HepG2 (cell line): ENCODE measurements at places on chromosomes 3 and 15.
A peak's percentile ranks its signal among the peaks of the same experiment; 100 is the strongest.

DNA sequence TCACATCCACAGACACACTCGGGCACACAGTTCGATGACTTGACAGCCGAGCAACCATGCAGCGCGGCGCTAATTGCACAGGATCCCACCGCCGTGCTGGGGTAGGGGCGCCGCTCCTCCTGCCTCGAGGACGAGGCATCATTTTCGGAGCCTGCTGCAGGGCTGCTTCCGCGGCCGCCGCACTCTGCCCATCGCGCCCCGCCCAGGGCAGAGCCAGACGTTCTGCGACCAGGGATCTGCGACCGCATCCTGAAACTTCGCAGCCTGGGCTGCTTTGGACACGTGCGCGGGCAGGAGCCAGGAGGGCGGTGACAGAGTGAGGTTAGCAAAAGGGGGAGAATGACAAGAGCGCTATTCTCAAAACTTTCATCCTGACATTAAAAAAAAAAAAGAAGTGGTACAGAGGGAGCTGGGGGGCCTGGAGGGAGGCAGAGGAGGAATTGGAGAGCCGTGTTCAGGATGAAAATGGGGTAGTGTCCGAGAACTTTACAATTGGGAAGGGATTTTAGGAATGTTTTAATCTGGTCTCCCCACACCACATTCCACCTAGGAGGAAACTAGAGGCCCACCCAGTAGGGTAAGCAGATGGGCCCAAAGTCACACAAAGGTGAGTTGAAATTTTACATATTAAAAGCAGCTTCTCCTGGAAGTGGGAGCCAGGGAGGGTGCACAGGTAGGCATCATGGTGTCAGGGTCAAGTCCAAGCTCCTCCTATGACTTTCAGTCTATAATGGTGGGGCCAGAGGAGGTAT lies 15.9 kb downstream of the IGDCC3 start:
- DNase-seq: no peak

- DNase-seq: no peak
These were observed 203.0 kb downstream of the ABHD5 start for GRCh38 chr3:43893727-43894126.

DNA sequence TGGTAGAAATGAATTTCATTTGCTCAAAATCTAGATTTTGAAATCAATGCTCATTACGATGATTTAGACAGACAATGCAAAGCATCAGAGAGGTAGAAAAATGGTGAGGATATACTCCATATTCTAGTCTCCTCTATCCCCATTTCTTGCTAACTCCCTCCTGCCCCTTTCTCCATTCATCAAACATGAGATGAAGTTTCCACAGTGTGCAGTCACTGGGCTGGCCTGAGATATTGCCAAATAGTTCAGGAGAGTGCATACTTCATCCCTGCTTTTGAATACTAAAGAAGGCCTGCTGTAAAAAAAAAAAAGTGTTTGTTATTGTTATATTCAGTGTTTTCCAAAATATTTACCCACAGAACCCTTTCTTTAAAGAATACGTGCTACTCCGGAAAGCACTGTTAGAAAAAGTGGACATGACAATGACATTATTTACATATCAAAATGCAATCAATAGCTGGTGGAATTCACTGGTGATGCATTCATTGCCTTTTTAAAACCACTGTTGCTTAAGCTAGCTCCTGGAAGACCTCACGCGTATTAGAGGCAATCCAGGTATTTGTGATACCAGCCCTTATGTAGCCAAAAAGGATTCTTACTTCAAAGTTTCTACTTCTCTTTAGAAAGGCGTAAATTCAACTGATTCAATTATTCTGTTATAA lies 247.6 kb upstream of the SOX2 start:
- DNase-seq: no peak

- DNase-seq: no peak
These were observed 99.6 kb upstream of the PRR23E start for GRCh38 chr3:127093312-127093711.

DNA sequence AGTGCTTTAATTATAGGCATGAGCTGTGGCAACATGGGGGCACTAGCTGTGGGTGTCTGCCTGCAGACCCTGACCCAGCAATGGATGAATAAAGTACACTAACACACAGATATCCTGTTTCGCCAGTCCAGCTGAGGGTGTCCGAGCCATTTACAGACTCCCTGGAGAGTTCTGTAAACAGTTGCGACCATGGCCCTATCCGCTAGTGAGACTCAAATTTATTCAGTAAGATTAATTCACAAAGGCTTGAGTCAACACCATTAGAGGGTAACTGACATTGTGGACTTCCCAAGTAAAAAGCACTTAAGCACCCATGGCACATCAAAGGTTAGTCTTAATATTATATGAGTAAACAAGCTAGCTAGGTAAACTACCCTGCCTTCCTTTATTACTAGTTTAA lies 161.6 kb downstream of the TBL1XR1 start:
- DNase-seq: no peak

- DNase-seq: no peak
These were observed 17.8 kb upstream of the AKAP13 start for GRCh38 chr15:85362436-85363081.

DNA sequence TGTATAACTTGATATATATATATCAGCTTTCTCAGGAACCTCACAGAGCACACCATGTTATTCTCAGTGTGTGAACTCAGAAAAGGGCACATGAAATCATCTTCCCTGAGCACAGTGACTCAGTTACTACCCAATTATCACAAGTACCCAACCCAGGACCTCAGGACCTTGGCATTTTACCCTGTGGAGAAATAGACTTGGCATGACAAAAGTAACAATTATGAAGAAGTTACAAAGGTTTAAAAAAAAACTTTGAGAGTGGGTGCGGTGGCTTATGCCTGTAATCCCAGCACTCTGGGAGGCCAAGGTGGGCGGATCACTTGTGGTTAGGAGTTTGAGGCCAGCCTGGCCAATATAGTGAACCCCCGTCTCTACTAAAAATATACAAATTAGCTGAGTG lies 52.4 kb downstream of the ONECUT1 start:
- DNase-seq: no peak

- no peak for DNase-seq
These were observed 29.9 kb upstream of the CACNA2D2 start for GRCh38 chr3:50533316-50533715.

GRCh38 chr15:62739507-62739906 lies 303.0 kb upstream of the TPM1 start:
- DNase-seq: no peak

GRCh38 chr3:141644931-141645330 lies 93.2 kb upstream of the RNF7 start:
- DNase-seq: peak; percentile 67

- DNase-seq: no peak
These were observed 19.0 kb downstream of the PAK6 start for GRCh38 chr15:40257656-40258450.

DNA sequence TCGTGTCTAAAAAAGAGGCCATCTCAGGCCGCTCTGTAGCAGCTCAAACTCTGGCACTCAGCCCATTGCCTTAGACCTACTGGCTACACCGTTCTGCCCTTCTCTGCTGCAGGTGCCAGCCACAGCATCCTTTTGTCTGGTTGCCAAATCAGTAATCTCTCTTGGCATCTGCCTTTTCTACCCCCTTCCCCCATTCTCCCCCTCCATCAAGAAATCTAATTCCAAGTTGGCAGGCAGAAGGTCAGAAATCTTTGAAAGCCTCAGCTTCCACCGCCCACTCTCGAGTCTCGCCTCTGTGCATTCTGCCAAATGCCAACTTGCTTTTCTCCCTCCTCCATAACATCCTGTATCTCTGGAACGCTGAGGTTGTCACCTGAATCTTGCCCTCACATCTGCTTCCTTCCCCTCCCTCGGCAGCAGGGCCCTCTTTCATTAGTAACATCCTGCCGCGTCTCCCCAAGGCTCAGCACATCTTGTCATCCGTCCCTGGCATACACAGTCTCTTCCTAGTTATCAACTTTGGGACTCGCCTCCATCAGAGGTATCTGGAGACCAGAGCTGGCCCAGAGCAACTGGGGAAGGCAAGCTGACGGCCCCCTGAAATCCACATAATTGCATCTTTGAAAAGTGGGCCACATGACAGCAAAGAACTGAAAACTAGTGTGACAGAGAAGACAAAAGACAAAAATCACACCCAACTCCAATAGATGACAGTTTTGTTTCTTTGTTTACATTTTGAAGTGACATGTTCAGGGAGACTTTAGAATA lies 312.0 kb upstream of the CCDC54 start:
- no peak for DNase-seq

DNA sequence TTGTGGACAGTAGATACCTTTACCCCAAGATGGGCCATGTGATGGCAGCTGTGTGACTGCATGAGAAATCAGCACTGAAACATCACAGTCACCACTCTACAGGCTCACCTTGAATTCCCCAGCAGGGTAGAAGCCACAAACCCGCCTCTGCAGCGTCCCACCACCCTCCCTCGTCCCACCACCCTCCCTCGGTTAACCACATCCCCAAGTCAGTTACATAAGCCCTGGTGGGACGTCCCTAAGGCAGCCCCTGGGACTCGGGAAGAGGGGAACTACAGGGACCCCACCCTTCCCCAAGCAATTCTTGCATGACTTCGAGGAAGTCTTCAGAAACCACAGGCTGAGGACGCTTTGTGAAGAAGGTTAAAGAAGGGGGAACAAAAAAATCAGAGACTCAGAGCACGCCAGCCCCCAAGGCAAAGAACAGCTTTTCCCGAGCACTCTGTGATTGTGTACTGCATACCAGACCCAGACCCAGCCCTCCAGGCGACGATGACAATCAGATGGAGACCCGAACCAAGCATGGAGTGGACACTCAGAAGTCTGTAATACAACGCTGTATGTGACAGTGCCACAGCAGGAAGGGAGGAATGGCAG lies 60.5 kb downstream of the SH3BP5 start:
- no peak for DNase-seq

- peak; percentile 36 for DNase-seq
These were observed at the start of gene ZNF592 for GRCh38 chr15:84748274-84749110. ZNF592 (plus strand) TSS chr15:84748592; CDS start chr15:84782676, 34,084 bp downstream.

- DNase-seq: no peak
These were observed 56.5 kb downstream of the TMEM266 start for GRCh38 chr15:76116138-76116885.

GRCh38 chr15:75590239-75590638 lies 11.1 kb upstream of the PTPN9 start:
- no peak for DNase-seq

DNA sequence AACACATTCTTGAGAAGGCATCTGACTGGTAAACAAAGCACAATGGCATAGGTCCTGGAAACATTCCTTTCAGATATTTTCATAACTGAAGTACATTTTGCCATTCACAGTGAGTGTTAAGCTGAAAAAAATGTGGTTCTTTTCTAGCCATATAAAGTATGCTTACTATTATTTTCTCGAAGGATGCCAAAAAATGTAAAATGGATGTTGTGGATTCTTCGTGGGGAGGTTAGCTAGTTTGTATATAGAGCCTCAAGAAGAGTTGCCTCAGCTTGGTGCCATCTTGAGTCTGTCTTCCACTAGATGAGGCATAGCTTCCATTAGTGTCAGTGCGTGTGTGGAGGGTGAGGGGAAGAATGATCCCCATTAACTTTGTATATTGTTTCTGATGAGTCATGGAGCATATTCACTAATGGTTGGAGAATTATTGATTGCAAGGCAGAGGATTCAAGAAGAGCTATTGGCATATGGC lies 4.1 kb downstream of the MBNL1 start:
- no peak for DNase-seq

DNA sequence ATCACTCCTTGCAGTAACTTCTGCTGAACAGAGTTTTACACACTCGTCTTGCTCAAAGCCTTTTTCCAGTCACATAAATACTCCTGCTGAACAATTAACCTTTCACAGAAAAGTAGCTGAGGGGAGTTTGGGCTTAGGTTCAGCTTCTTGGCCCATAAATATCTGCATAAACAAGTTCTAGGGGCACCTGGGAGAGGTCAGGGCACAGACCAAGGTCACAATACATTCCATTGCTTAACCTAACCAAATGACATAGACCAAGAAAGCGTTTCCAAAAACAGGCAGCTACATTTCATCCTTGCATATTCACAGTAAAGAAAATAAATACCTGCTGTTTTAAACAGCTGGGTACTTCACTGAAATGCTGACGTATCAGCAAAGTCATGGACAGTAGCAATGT lies 101.3 kb downstream of the THRB start:
- peak; percentile 65 for DNase-seq

- no peak for DNase-seq
These were observed 713 bp upstream of the PLEKHO2 start for GRCh38 chr15:64841060-64841343.

- DNase-seq: peak; percentile 36
These were observed 15.3 kb upstream of the PHC3 start for GRCh38 chr3:170196833-170197232.

DNA sequence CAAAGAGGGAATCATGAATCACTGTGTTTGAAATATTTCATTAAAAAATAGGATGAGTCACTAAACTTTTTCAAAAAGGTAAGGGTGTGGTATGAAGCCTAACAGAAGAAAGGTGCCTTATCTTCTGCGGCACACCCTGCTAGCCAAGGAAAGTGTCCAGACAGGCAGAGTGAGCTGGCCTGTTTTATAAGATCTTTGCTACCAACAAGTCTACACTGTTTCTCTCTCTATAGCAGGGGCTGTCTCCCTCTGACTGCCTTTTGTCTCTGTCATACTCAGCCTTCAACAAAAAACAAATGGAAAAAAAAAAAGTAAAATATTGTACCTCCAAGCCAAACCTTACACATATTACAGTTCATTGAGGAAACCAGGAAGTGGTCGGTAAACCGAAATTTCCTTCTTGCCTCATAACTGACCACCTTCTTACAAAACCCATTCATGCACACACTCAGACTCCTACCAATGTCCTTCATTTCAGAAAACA lies 9.1 kb downstream of the ZDHHC3 start:
- no peak for DNase-seq

GRCh38 chr15:39873978-39874377 lies 46.1 kb downstream of the GPR176 start:
- DNase-seq: no peak

GRCh38 chr15:49328941-49329340 lies 94.1 kb upstream of the FGF7 start:
- no peak for DNase-seq

- DNase-seq: no peak
These were observed 104.7 kb upstream of the ADPGK start for GRCh38 chr15:72888211-72888610.

- no peak for DNase-seq
These were observed 47.4 kb upstream of the PSMD6 start for GRCh38 chr3:64070704-64071103.

- DNase-seq: peak; percentile 55
These were observed 22.2 kb downstream of the UACA start for GRCh38 chr15:70741107-70741531.

GRCh38 chr3:66761093-66761780 lies 236.9 kb upstream of the KBTBD8 start:
- DNase-seq: no peak

DNA sequence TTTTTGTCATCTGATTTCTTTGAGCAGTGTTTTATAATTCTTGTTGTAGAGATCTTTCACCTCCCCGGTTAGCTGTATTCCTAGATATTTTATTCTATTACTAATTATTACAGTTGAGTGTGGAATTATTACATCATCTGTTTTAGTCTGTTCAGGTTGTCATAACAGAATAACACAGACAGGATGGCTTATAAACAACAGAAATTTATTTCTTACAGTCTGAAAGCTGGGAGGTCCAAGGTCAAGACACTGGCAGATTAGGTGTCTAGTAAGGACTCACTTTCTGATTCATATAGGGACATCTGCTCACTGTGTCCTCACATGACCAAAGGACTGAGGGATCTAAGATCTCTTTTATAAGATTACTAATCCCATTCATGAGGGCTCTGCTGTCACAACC lies 121.3 kb upstream of the THBS1 start:
- no peak for DNase-seq
